ENCODE measurements at places on chromosomes 2 and 18. TPM values are rescaled to one million over a fixed set of nuclear protein-coding genes. Genes with fewer than 3 reads are reported as not detected.
A peak's percentile ranks its signal among the peaks of the same experiment; 100 is the strongest.

- DNase-seq: peak; percentile 42
Observed at GRCh38 chr18:65768120-65768778, 17.4 kb downstream of the CDH7 start.

DNA sequence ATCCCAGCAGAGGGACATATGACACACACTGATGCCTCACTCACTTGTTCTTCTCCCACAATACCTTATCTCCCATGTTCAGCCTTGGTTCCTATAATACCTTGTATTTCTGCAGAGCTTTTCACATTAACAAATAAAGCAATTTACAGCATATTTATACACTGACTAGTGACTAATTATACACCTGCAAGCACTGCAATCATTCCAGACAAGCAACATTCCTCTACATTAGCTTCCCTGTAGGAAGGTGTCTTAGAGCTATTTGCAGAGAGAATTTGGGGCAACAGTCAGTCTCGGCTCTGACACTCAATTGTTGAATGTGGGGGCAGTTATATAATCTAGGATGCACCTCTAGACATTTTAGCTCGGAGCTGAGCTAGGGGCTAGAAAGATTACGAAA, 9.5 kb upstream of the INSIG2 start:
- peak; percentile 32 for DNase-seq

DNA sequence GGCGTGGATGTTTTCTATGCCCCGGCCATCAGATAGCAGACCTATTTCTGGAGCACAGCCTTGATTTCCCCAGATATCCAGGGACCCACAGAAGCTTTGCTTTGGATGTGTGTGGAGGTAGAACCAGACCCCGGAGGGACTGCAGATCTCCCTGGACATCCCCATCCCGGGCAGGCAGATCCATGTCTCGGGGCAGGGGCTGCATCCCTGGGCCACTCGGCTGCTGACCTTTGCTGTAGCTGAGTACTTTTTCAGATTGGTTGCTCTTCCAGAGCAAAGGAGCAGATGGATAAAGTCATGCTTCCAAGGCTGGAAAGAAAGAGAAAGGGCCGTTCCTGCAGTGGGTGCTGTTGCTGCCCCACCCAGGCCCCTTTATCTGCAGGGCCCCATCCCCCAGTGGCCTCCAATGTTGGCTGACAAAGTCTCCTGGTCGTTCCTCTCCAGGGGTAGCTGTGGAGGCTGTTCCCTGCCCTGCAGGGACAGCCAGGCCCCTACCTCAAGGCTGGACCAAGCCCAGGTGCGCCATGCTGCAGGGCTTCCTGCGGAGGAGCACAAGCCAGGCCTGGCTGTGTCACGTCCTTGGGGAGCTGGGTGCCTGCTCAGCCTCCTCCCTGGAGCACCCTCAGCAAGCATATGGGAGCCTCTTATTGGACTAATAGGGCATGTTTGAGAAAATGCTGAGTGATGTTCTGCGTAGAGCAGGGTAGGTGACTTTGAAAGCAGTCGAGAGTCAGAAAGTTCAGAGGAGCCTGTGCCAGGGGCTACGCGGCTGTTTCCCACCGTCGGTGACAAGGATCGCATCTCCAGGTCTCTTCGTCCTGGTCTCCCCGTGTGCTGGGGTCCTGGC, 68.4 kb downstream of the TPO start:
- no peak for DNase-seq

DNA sequence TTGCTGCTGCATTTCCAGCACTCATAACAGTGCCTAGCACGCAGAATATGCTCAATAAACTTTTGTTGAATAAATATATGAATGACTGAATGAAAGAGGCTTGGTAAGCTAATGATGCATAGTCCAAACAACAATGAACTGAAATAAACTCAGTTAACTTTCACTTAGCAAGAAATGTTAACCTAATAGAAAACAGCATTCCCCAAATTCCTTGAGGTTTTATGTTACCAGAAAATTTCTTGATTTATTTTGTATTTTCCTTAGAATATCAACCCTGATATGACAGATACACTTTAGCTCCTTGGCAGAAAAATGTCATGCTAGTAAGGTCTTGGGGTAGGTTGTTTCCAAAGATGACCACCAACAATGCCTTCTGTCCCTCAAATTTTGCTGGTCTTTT, 217.4 kb downstream of the KCNE4 start:
- no peak for DNase-seq

GRCh38 chr2:3277050-3277747, 100.4 kb downstream of the EIPR1 start:
- DNase-seq: no peak

DNA sequence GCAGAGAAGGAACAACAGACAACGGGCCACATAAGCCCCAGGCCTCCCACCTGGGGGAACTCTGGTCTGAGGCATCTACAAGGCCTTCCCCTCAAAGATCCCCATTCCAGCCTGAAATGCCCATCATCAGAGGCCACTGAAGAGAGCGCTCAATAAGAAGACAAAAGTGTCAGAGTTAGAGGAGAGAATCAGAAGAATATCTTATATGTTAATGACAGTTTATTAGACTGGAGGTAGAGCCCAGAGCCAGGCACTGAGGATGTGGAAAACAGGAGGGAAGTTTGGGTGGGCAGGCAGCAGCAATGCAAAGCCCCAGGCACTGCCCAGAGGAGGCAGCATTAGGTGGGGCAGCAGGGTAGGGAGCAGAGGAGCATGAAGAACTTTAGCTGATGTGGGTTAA, 2.9 kb upstream of the CTIF start:
- no peak for DNase-seq

- no peak for DNase-seq
Observed at GRCh38 chr2:224362094-224362493, 39.8 kb downstream of the FAM124B start.

DNA sequence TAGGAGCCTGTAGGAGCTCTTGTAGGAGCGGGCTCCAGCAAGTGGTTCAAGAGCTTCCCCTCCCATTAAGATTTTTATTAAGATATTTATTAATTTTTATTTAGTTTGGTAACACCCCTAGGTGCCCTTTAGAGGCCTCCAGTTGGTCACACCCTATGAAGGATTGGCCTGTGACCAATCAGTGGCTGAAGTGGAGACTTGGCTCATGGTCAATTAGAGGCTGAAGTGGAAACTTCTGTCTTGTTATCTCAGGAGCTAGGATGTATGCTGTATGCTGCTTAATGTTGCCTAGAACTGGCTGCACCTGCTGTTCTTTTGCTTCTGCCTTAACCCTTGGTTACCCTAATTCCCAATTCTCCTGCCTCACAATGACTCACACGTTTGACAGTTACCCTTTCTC, 48.7 kb downstream of the DHRS9 start:
- DNase-seq: no peak

DNA sequence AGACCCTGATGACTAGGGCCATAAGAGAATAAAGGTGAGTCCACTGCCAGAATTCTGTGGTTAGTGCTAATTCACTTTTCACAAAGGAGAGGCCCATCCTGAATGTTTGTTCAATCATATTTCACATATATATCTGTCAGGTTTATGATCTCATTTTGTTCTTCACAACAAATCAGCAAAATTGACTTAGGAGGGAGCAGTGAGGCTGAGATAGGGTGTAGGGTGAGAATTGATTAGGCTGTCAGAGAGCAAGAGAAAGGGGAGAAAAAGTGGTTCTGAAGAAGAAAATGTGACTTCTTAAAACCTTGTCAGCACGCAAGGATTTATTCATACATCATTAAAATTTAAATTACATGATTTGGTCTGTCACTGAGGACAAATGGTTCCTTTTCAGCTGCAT, 117.7 kb downstream of the FHOD3 start:
- DNase-seq: no peak

DNA sequence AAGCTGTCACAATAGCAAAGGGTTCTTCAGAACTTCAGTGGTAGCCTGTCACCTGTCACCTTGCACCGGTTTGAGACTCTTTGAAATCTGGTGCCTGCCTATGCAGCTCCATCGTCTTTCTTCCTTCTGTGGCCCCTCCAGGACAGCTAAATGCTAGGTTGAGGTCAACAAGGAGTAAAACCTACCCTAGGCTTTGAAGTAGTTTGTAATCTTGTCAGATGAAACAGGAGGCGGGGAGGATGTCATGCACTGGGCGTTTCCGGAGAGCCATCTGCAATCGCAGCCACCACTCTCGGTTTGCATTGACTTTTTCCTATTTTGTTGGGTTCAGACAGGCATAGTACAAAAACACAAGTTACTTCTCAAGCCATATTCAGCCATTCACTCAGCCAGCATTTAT, 116.7 kb downstream of the LPIN1 start:
- DNase-seq: no peak

DNA sequence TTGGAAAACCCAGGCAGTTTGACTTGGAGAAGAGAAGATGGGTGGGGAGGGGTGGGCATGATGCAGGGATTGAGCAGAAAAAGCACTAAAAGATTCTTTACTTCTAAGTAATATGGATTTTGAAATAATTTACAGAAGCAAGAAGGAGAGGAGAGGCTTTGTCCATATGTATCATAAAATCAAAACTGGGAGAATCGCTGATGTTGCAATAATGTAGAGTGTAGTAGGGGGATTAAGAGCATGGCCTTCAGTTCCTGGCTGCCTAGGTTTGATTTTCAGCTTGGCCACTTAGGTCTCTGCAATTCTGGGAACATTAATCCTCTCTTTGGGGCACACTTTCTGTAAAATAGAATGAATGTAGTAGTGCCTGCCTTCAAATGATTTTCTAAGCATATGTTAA, 1760.4 kb upstream of the CELF4 start:
- DNase-seq: no peak

- DNase-seq: peak; percentile 39
Observed at GRCh38 chr2:191740016-191740419, 62.1 kb downstream of the NABP1 start.

DNA sequence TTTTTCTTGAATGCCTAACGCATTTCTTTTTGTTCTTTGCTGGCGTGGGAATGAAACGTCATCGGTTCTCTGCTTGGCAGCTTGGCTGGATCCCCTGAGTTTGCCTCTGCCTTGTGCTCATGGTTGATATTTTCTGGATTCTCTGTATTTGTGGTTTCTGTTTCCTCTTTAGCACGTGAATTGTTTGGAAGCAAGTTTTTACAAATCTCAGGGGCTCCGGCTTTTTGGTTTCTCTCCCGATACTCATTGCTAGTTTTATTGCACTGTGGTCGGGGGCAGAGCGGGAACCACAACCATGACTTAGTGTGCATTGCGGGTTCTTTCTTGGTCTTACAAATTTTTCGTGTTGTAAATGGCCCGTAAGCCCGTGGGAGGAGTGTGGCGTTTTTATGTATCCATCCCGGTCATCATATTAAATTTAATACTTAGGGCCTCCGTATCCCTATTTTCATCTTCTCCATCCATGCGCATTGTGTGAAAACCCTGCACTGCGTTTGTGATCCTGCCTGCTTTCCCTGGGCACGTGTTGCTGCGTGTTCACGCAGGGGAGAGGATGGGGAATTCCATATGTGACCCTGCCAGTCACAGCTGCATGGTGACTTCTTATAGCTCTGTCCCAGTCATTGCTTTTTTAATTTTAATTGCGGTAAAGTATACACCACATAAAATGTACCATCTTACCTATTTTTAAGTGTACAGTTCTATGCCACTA, 9.4 kb downstream of the RAMP1 start:
- DNase-seq: no peak

GRCh38 chr2:25256488-25256875, 85.2 kb downstream of the DNMT3A start:
- DNase-seq: no peak

DNA sequence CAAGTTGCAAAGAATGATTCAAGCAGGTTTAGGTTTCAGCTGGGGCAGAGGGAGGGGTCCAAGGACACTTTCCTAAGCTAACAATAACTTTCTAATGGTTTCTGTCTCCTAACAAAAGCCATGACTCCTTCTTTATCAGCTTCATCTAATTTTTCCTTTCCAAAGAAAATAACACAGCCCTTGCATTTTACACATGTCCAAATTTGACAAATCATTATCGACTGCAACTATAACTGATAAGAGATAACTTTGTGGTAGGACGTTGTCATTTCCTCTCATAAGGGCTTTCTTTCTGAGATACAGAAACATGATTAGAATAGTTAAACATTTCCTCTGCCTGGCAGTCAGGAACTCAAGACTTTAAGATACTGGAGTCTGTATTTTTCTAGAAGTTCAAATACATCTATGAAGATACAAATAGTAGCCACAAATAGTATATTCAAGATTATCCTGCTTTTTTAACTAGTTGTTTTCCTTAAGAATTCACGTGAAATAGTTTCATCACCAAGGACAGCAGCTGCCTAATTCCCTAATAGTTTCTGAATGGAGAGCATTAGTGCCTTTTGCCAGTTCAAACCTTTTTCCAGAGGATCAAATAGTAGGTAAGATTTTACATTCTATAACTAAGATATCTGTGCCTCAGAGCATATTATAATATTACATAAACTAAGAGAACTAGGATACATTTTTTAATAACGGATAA, 263.2 kb downstream of the EXOC6B start:
- DNase-seq: no peak

- DNase-seq: peak; percentile 37
Observed at GRCh38 chr2:202237787-202238233, 587 bp downstream of the SUMO1 start.

GRCh38 chr2:241180495-241180894, 8.0 kb upstream of the ANO7 start:
- no peak for DNase-seq

DNA sequence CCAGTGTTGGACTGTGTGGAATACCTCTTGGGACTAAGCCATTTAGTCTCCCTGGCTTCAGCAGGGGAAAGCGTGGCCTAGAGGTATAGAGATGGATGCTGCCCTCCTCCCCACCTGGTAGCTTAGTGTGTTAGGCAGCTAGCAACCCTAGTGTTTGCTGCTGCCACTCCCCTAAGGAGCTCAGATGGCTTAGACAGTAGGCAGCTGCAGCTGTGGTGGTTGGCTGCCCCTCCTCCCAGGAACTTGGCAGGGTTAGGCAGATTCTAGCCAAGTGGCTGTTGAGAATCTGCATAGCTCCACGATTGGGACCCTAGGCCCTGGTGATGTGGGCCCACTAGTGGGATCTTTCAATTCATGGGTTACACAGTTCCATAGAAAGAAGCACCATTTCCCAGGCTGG, 550.4 kb upstream of the CHAC2 start:
- no peak for DNase-seq

GRCh38 chr2:3115301-3116042, 262.1 kb downstream of the EIPR1 start:
- no peak for DNase-seq

DNA sequence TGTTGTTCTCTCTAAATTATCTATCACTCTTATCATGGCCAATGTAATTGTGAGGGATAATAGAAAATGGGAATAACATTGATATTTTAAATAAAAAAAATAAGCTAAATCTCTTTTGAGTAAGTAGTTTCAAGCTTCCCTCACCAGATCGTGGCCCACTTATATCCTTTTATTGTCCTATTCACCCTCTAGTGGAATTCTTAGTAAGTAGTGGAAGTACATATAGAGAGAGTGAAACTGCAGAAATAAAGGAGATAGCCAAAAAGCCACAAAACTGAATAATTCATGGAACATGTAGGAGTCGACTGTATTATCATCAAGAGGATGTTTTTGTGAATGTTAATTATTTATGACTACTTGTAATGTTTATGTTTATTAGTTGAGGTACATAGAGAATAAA, 66.1 kb upstream of the DTNA start:
- no peak for DNase-seq

- DNase-seq: peak; percentile 20
Observed at GRCh38 chr2:181471226-181471625, 14.0 kb downstream of the ITGA4 start.

- DNase-seq: no peak
Observed at GRCh38 chr2:96264656-96265348, 995 bp downstream of the TMEM127 start.

The TMEM214 gene
- total RNA-seq: 15.8 TPM

The DNAJC10 gene
- 125 TPM for total RNA-seq

The CD226 gene
- 0.53 TPM for total RNA-seq

The RASGRP3 gene
- total RNA-seq: 0.79 TPM

The KLHL14 gene
- total RNA-seq: not detected

The KLHL41 gene
- under 0.01 TPM for total RNA-seq

The MFSD6 gene
- 37.4 TPM for total RNA-seq

The HOXD13 gene
- total RNA-seq: not detected

The IL1B gene
- 41.0 TPM for total RNA-seq

All from bronchial epithelial cell (primary cell).